GM23248 (cell line): ENCODE measurements at places on chromosomes 1 and 21. TPM values are rescaled to one million over a fixed set of nuclear protein-coding genes. Genes with fewer than 3 reads are reported as not detected.

GRCh38 chr1:86365896-86366295, 30.2 kb downstream of the ODF2L start:
- peaks cover 11% of the 10 kb centered on the region for H3K36me3 ChIP-seq
- H3K27ac ChIP-seq: no peak overlapping the region
- H3K4me3 ChIP-seq: no peak overlapping the region
- no peaks in the 10 kb centered on the region for H3K27me3 ChIP-seq

F13B gene
- total RNA-seq: not detected in 2 replicates

DNA sequence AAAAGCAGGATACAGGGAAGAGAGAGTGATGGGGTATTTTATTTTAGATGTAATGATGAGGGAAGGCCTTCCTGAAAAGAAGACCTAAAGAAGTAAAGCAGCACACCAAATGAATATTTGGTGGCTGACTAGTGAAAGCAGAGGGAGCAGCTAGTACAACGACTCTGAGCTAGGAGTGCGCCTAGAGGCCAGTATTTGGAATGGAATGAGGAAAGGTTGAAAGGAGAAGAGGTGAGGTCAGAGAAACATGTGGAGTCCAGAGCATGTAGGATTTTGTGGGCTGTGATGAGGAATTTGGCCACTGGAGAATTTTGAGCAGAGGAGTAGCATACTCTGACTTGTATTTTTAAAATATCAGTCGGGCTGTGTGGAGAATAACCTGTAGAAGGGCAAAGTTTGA, 11.8 kb upstream of the RPL5 start:
- H3K4me1 ChIP-seq: peaks cover 10% of the 10 kb centered on the region; the same call in 1 of the 2 replicates
- H3K4me3 ChIP-seq: no peak overlapping the region
- peak; percentile 53 for DNase-seq
- H3K27ac ChIP-seq: no peak overlapping the region
- H3K27me3 ChIP-seq: no peaks in the 10 kb centered on the region

- H3K36me3 ChIP-seq: no peaks in the 10 kb centered on the region
- 0 out of 2 replicates have a peak, but pooled peaks cover 9% of the 10 kb centered on the region for H3K27me3 ChIP-seq
- H3K27ac ChIP-seq: no peak overlapping the region
- no peak for DNase-seq
Measured at GRCh38 chr1:171257607-171258076, 9.3 kb downstream of the FMO1 start.

TLR5 gene
- total RNA-seq: not detected in 2 replicates

GRCh38 chr1:28162151-28162550, 14.3 kb downstream of the PTAFR start:
- peaks cover 8% of the 10 kb centered on the region for H3K4me1 ChIP-seq
- H3K27ac ChIP-seq: no peak overlapping the region
- DNase-seq: no peak
- H3K27me3 ChIP-seq: no peaks in the 10 kb centered on the region
- no peaks in the 10 kb centered on the region for H3K36me3 ChIP-seq
- no peak overlapping the region for H3K4me3 ChIP-seq

FAM72C gene
- total RNA-seq: 0.32 TPM in 1 of 2 replicates, not detected in the other

SERTAD4 gene
- total RNA-seq: 0.76 and 0.97 TPM in 2 replicates

HMGB4 gene
- total RNA-seq: not detected in 2 replicates

GRCh38 chr1:77047978-77048614, 171.1 kb downstream of the PIGK start:
- H3K36me3 ChIP-seq: no peaks in the 10 kb centered on the region
- DNase-seq: no peak
- H3K4me1 ChIP-seq: no peaks in the 10 kb centered on the region
- H3K27ac ChIP-seq: no peak overlapping the region
- no peak overlapping the region for H3K4me3 ChIP-seq
- no peaks in the 10 kb centered on the region for H3K27me3 ChIP-seq

ADAMTSL4 gene
- total RNA-seq: 27.6 and 27.9 TPM in 2 replicates

CDC20 gene
- total RNA-seq: 50.2 and 50.9 TPM in 2 replicates

PRELP gene
- total RNA-seq: under 0.01 and 0.32 TPM in 2 replicates

SLC1A7 gene
- total RNA-seq: 0.13 TPM in 1 of 2 replicates, not detected in the other

LRRC53 gene
- total RNA-seq: not detected in 2 replicates

LRRC39 gene
- not detected in 2 replicates for total RNA-seq
